Caki2 (cell line): ENCODE measurements at places on chromosomes 2 and 18. TPM values are rescaled to one million over a fixed set of nuclear protein-coding genes. Genes with fewer than 3 reads are reported as not detected.
A peak's percentile ranks its signal among the peaks of the same experiment; 100 is the strongest.

DNA sequence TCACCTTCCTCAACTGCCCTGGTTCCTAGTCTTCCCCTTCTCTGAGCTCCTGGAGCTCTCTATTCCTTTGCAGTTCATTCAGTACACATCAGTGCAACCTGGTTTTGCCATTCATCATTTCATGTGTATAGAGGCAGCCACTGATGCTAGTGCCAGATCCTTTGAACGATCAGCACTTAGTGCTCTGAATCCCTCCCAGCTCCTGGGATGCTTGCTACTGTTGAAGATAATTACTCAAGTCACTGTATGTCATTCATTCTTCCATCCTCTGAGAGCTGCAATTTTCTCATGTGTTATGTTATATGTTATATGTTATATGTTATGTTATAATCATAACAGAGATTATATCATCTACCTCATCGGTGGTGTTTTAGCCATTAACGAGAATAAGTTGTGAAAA is 98.5 kb upstream of the UXS1 start:
- no peak for DNase-seq

GRCh38 chr2:239760596-239760995 is 264.5 kb downstream of the NDUFA10 start:
- no peak for DNase-seq

GRCh38 chr2:197348721-197349360 is 38.3 kb upstream of the ANKRD44 start:
- no peak for DNase-seq

DNA sequence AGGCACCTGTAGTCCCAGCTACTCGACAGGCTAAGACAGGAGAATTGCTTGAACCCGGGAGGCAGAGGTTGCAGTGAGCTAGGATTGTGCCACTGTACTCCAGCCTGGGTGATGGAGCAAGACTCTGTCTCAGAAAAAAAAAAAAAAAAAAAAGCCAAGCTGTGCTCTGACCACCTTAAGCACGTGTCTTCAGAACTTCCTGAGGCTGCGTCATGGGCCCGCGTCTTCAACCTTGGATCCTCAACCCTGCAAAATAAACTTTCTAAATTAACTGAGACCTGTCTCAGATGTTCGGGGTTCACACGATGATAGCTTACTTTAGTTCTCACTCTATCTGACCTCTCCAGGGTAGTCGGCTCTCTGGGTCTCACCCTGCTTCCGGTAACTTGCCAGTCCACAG is 65.8 kb upstream of the CABLES1 start:
- DNase-seq: no peak

GRCh38 chr2:130756053-130756873 is 923 bp downstream of the AMER3 start:
- DNase-seq: peak; percentile 52

- DNase-seq: peak; percentile 98
These were observed at the start of gene MAPRE3 for GRCh38 chr2:26970244-26970927. TSS of gene MAPRE3 (plus strand) at chr2:26970637. CDS start at chr2:27022219, 51,582 bp downstream.

- no peak for DNase-seq
These were observed 1.5 kb upstream of the IL1RL2 start for GRCh38 chr2:102185347-102185746.

DNA sequence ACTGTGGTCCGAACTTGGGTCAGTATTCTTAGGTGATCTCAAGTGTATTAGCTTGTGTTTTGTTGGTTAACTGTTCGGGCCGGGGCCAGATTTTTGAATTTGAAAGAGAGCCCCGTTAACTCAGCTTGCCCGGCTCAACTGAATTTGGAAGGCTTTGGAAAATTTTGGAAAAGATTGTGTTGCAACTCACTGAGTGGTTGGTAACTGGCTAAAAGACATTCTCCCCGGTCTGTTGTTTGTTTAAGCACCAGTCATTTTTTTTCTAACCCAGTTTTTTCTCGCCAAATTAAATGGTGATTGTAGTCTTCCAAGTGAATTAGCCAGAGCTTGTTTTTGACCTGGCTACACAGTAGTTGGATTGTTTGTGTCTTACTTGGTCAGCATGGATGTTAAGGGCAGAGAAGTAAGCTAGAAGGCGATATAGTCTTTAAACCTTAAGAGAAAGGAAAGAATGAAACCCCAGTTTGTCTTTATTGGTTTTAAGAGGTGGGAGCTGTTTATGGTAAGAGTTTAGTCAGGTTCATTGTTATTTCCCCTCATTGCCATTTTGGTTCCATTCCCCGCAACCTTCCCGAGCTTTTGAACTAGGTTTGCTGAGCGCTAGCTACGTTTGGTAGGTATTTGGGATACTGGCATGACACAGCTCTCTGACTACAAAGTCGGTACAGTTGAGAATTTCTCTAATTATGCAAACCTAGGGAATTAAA is 2.4 kb downstream of the MAP4K4 start:
- DNase-seq: peak; percentile 24

DNA sequence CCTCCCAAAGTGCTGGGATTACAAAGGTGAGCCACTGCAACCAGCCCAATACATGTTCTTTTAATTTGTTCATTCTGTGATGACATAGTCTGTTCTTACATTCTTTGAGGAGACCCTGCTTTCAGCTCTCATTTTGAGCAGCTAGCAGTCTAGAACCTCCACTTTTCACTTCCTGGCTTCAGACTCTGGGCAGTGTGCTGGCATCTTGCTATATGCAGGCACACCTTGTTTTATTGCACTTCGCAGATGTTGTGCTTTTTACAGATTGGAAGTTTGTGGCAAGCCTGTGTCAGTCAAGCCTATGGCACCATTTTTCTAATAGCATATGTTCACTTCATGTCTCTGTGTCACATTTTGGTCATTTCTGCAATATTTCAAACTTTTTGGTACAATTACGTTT is 72.4 kb downstream of the PRKCE start:
- DNase-seq: no peak

GRCh38 chr18:31247574-31248199 is 70.3 kb upstream of the DSG1 start:
- DNase-seq: no peak

- peak; percentile 14 for DNase-seq
These were observed 11.6 kb upstream of the EIF2AK2 start for GRCh38 chr2:37168217-37168981.

The YES1 gene
- total RNA-seq: 18.0 and 43.0 TPM in 2 replicates

The TMEM169 gene
- total RNA-seq: 5.5 and 8.3 TPM in 2 replicates
